ENCODE measurements at places on chromosomes 11 and 22.

- no peak for DNase-seq
These were observed 240.7 kb upstream of the B3GAT1 start for GRCh38 chr11:134652586-134653255.

DNA sequence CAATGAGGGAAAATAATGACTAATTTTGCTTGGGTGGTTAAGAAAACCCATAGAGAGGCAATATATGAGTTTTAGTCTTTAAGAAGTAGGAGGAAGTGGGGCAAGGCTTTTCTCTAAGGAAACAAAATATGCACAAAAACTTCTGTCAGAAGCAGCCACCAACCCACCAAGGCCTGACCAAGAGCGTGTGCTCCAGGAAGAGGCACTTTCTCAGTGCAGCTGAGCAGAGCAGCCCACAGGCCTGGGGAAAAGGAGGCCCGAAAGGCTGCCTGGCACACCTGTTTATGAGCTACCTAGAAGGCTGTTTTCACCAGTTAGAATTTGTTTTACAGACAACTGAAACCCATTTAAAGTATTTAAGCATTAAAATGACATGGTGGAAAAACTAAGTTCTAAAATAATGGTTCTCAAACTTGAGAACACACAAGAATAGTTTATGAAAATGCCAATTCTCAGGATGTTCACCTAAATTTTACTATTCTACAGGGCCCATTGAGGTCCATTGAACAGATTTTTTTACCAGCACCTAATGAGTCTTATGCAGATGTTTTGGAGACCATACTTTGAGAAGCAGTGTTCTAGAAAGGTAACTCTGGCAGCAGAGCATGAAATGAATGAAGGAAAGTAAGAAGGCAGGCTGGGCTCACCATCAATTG is 160.5 kb upstream of the DDI1 start:
- DNase-seq, result no peak

DNA sequence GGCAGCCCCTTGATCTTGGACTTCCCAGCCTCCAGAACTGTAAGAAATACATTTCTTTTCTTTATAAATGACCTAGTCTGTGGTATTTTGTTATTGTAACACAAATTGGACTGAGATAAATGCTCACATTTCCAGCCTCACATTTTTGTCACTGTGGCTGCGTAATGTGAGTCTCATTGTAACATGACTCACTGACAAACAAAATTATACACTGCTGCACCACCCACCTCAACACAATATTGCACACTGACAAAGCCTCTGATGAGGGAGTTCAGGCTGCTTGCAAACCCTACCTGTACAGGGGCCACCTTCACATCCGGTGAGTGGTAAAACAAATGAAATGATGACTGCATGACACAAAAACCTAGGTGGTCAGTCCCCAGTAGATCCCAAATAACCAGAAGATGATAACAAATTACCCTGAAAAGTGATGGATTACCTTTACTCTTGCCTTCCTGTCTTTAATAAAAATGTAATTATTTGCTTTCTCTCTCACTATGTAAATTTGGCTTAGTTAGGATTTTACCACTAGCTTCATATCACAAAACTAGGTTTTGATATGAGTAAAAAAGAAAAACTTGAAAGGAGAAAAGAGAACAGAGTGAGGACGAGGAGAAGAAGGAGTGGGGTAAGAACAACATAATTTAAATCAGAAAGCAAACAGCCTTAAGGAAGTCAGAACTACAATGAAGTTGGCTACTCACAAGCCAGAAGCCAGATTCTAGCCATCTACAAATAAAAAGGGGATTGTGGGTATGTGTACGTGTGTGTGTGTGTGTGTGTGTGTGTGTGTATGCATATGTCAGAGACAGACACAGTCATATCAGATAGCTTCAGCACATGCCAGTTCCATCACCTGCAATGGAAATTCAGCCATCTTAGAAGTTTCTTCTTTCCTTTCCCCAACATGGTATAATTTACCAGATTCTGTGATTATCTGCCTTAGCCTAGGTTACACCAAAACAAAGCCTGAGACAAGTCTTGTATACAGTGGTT is 53.4 kb upstream of the SESN3 start:
- no peak for DNase-seq

DNA sequence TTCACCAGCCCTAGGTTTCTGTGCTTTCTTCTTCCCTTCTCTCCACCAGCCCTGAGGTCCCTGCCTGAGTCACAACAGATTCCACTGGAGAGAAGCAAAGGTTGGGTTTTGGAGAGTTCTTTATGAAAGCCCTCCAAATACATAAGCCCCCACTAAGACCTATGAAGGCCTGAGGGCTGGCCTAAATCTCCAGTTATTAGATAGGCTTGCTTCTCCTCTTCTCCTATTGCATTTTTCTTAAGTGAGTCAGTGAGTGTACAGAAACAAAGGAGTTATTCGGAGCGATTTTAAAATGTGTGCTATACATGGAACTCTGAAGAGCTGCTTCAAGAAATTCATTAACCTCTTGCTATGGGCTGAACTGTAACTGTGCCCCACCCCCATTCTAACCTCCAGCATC is 1057.3 kb downstream of the OPCML start:
- DNase-seq, result no peak

DNA sequence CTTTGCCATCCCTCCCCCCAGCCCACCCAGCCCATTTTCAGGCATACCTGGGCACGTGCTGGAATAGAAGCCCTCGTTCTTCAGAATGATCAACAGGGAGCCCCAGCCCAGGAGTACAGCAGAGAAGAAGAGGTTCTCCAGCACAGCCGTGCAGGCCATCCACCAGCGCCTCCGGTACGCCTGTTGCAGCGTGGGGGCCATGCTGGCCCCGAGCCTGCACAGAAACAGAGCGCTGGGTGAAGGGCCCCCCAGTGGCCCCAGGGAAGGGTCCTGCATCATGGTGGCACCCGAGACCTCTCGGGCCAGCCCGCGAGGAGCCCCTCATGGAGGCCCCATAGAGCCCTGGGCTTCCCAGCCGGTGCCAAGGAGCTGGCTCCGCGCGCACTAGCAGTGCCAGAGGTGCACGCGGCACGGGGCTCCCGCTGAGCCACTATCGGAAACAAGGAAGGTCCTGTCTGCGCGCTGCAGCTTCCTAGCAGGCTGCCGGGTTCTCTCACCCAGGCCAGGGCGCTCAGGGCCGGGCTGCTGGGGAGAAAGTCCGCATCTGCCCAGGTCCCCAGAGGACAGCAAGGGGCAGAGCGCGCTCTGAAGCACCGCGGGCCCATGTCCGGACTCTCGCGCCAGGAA is 1.5 kb downstream of the SLC43A1 start:
- DNase-seq, result no peak

GRCh38 chr11:8732748-8733241 is 50.2 kb downstream of the RPL27A start:
- no peak for DNase-seq

GRCh38 chr22:19094393-19094997 is 27.7 kb downstream of the DGCR2 start:
- no peak for DNase-seq

GRCh38 chr11:115390441-115390840 is 113.8 kb downstream of the CADM1 start:
- no peak for DNase-seq

DNA sequence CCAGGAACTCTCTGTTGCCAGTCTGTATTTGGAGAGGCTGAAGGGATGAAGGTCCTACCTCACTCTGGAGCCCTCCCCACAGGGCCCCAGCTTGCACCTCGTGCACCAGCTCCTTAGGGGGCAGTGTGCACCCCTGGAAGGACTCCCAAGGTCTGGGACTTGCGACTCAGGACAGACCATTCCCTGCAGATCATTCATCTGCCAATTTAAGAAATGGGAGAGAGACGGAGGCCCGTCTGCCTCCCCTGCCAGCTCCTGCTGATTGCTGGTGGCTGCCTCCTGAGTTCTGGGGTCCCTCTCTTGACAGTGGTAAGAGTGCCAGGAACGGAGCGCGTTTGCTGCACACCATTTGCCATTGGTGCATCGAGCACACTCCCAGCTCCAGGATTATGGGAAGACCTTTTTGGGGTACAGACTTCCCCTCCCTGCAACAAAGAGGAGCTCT is 27.4 kb upstream of the MALAT1 start:
- DNase-seq, result no peak

DNA sequence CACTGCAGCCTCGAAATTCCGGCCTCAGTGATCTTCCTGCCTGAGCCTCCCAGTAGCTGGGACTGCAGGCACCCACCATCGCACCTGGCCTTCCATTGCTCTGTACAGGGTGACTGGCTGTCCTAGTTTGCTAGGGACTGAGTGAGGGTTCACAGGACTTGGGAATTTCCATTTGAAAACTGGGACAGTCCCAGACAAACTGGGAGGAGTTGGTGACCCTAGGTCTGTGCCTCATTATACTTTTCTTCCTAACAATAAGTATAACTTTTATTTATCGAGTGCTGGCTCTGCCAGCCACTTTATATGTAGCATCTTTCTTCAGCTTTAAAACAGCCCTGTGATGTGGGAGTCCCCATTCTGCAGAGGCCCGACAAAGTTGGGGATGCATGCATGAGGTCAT is 25.5 kb downstream of the TCP11L1 start:
- no peak for DNase-seq

GRCh38 chr11:60970369-60970774 is 1.1 kb upstream of the CD6 start:
- peak; percentile 71 for DNase-seq

Data from stimulated activated CD8-positive, alpha-beta memory T cell treated with anti-CD3 and anti-CD28 coated beads, Interleukin-4, amount 100 ng/mL, for 1 hour (primary cell).